AG04450 (cell line): ENCODE measurements at places on chromosomes 4 and X.

DNA sequence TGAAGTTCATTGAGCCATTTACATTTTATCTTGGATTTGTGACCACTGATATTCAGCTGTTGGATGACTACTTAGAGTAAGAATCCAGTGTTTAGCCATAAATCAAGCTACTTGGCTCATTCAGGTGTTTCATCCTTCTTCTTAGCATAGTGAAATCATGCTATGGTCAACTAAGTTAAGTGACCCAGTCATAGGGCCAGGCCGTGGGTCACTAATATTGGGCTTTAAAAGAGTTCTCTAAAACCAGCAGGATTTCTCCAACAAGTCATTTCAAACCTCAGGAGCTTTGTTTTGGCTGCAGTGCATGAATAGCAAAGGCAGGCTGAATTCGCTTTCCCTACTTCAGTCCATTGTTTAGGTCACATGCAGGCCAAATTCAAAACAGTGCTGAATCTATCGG is 181.0 kb downstream of the MAML3 start:
- no peak for DNase-seq

DNA sequence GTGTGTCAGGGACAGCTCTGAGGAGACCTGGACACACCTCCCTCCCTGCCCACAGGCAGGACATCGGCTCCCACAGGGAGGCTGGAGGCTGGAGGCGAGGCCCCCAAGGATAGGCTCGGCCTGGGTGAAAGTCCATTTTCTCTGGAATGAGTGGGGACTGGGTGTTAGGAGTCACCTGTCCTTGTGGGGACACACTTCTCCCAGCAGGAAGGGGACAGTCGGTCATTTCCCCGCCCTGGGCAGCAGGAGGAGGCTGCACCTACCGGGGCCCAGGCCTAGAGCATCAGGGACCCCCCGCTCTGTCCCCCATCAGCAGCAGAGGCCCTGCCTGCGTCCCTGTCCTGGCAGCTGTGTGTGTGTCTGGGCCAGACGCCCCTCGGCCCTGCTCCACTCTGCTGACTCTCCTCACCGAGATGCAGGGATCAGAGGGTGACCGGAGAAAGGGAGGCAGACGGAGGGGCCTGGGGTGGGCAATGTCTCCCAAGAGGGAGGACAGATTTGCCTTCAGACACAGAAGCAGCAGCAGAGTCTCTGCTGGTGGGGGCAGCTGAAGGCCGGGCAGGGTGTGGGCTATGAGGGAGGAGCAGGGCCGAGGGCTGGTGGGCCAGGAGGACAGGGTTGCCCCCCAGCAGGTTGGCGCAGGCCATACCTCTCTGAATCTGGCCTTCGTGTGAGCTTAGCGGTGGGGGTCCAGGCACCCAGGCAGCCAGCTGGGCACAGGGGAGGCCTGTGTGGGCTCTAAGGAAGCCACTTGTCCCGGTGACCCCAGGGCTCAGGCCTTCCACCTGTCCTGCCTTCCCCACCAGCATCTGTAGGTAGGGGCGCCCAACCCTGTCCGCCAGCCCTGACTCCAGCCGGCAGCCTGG is 125.7 kb upstream of the NKX1-1 start:
- DNase-seq, result no peak

DNA sequence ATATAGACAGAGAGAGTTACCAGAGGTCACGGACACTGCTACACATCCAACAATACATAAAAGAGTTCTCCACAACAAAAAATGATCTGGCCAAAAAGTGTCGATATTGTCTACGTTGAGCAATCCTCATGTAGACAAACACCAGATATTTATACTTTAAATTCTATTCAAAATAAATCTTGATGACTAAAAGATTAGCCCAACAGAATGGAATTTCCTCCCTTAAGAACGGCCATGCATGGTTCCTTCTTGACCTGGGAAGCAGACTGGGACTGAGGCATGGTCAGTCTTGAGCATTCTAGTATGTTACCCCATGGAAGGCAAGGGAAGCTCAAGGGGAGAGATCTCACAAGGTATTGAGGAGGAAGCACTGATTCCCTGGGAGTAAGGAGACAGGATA is 43.5 kb downstream of the LHFPL1 start:
- DNase-seq, result no peak

GRCh38 chrX:65926095-65927019 is 113.5 kb downstream of the VSIG4 start:
- DNase-seq, result no peak

GRCh38 chr4:151934766-151935165 is 174.0 kb upstream of the GATB start:
- DNase-seq, result no peak
